ENCODE measurements at places on chromosomes 5 and 9.

GRCh38 chr9:14354201-14354600 is 40.3 kb upstream of the NFIB start:
- DNase-seq: no peak

DNA sequence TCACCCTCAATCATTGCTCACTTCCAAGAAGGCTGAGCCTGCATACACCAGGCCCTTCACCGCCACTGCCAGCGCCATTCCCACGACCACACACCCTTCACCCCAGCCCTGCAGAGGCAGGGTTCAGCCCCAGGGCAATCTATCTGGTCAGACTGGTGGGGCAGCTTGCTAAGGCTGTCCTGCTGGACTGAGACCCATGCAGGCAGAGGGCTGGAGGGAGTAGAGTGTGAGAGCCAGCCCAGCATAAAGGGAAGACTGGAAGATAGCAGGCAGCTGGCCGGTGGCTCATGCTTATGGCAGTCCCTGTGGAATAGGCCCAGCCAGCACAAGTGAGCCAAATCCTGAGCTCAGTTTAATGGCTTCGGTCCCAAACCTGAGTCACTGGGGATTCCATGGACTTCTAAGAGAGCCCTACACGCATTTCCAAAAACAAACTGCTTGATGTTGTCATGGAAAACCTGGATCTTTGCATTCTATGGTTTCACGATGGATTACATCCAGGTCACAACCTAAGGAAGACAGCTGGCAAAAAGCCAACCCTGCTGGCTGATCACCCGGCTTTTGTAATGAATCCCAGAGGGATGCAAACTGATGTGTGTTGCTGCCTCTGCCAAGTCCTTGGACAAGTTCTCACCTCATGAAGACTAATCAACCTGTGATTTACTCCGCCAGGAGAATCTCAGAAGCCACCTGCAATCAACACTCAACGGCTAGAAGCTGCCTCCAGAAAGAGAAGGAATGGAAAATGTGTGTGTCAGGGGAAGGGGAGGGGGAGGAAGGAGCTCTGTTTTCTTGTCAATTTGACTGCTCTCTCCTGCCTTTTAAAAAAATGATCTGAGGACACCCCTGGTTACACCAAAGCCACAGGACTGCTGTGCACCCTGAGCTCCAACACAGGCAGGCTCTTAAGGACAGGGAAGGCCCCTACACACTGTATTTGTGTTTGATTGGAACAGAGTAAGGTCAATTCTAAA is 143.6 kb downstream of the LHFPL2 start:
- DNase-seq: peak; percentile 97

- no peak for DNase-seq
Observed at GRCh38 chr5:9197881-9198260, 348.0 kb downstream of the SEMA5A start.

GRCh38 chr9:97271292-97271691 is 36.2 kb upstream of the CCDC180 start:
- no peak for DNase-seq

GRCh38 chr5:44801992-44802391 is 6.8 kb upstream of the MRPS30 start:
- DNase-seq: no peak

GRCh38 chr5:160185626-160186360 is 43.5 kb upstream of the FABP6 start:
- DNase-seq: no peak

GRCh38 chr9:132324425-132324824 is 30.4 kb downstream of the SETX start:
- no peak for DNase-seq

DNA sequence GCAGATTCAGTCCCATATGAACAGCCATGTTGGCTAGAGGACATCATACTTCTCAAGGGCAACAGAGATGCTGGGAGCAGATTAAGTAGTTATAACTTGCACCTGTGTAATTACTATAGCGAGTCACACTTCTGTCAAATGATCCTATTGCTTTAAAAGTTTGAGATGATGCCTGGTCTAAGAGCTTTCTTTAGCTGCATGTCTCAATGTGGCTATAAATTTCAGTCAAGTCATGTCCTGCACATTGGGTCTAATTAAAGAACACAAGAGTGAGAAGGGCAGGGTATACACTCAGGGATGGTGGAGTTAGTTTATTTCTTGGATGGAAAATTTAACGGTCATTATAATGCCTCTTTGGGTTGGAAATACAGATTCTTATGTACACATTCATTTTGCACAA is 557.3 kb downstream of the RAB3C start:
- no peak for DNase-seq

DNA sequence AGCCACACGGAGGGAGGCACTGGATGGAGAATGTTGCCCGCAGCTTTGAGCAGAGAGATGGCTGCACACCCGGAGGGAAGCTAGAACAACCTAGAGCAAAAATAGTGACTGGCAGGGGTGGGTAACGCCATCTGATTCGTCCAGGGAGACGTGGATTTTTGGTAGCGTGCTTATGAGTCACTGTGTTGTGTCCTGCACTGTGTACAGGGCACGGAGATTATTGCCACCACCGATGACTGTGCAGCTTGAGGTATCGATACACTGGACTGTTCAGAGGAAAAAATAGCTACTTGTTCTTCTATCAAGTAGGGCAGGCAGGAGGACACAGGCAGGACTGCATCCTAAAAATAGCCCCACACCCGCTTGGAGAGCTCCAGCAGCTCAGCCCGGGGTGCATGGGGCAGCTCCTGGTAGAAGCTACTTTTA is 6.0 kb downstream of the UBE2QL1 start:
- DNase-seq: no peak

- DNase-seq: no peak
Observed at GRCh38 chr5:113092683-113093082, 116.1 kb downstream of the DCP2 start.

DNA sequence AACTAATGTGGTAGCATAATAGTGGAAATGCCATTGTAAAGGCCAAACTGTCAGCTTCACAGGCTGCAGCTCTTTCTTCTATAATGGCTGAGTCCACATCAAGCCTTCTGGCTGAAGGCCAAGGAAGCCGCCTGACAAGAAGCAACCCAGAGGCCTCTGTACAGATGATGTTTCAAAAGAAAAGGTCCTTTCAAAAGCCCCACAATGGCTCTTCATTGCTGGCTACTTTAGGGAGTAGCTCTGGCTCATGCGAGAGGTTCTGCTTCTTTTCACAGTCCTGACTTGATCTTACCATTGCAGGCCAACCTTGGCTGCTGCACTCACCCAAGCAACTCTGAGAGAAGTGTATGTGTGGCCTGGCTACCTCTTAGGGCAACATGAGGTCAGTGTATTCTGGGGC is 54.5 kb upstream of the EQTN start:
- DNase-seq: peak; percentile 67

DNA sequence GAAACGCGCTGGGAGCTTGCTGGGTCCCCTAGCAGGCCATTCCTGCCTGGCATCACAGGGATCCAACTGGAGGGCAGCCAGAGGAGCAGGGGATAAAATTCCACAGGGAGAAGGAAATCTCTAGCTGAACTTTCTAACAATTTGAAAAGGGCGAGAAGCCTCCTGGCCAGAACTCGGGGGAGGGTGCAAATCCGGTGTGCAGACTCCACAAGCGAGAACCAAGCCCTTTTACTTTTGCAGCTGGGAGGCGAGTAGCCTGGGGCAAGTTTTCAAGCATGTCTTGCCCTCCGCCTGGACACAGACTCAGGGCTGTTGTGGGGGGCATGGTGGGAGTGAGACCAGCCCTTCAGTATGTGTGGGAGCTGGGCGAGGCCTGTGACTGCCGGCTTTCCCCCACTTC is 14.3 kb upstream of the POU5F2 start:
- no peak for DNase-seq

- no peak for DNase-seq
Observed at GRCh38 chr9:134271338-134272301, 54.6 kb upstream of the RXRA start.

DNA sequence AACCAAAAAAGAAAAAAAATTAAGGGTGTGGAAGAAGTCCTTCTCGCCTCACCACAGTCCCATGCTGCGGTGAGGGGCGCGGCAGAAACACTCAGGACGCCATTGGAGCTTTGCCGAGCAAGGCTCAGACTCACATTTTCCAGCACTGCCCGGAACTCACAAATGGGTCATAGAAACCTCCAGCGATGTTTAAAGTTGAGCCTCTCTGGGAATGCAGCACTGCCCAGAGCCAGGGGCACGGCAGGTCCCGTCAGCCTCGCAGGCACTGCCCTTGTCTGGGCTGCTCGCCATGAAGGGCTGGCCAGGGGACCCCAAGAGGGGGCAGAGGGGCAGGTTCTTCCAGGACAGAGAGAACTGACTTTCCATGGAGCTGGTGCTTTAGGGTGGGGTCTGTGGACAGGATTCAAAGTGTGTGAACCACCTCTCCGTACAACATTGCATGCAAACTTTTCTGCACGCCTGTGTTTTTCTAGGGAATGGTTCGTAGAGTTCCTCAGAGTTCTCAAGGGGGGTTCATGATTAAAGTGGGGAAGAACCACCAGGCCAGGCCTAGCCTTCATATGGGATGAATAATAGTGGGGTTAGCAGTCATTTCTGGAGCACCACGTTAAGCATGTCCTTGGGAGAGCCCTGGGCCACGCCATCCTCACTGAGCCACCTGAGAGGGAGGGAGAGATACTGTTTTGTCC is 38.4 kb downstream of the PRRX2 start:
- DNase-seq: peak; percentile 64

DNA sequence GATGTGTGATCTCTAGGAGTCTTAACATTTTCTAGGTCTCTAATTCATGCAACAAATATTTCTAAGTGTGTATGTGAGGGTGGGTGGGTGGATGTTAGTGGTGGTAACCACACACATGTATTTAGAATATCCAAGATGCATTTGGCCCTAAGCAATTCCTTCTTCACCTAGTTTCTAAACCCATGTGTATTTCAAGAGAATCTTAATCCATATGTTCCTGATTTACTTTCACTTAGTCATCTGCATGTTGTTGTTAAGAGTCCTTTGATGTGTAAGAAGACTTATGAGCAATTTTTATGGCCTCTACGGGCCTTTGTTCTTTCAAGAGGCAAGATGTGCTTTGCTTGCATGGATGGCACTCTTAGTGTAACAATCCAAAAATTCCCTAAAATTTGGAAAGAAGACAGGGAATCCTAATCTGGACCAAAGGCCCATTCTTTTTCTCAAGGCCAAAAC is 282.6 kb downstream of the SPATA31D1 start:
- peak; percentile 5 for DNase-seq

- no peak for DNase-seq
Observed at GRCh38 chr5:173984218-173984617, 4.8 kb upstream of the C5orf47 start.

GRCh38 chr9:108863891-108864290 is 1.8 kb downstream of the ACTL7A start:
- DNase-seq: no peak

GRCh38 chr5:124733329-124733650 is 13.1 kb downstream of the ZNF608 start:
- DNase-seq: no peak

GRCh38 chr9:127989094-127989493 is 8.3 kb upstream of the EEIG1 start:
- peak; percentile 42 for DNase-seq

DNA sequence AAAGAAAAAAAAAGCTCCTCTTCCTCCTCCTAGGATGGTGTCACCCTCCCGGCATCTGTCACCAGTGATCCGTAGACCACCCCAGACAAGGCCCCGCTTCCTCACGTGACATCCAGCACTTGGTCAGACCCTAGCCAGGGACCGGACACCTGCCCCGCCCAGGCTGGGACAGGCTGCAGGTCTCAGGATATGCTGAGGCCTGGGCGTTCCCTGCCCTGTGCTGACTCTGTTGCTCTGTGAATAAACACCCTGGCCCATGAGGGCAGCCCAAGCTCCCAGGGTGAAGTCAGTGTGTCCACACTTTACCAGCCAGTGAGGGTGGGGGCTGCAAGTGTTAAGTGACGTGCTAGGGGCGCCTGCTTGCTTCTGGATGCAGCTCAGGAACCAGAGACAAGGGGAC is 5.6 kb downstream of the EDF1 start:
- no peak for DNase-seq

DNA sequence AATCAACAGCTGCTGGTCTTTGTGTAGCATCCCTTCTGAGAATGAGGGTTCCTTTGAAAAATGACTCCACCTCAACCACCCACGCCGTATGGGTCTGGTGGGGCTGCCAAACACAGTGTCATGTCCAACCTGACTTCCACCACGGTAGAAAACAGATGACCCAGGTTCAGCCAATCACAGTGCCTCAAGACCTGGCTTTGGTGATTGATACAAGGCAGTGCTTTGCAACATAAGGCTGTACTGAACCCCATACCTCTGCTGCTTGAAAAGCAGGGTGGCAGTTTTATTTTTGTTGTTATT is 11.5 kb upstream of the TGFBR1 start:
- DNase-seq: no peak

- peak; percentile 82 for DNase-seq
Observed at GRCh38 chr9:76255781-76256455, 138.3 kb downstream of the RFK start.

DNA sequence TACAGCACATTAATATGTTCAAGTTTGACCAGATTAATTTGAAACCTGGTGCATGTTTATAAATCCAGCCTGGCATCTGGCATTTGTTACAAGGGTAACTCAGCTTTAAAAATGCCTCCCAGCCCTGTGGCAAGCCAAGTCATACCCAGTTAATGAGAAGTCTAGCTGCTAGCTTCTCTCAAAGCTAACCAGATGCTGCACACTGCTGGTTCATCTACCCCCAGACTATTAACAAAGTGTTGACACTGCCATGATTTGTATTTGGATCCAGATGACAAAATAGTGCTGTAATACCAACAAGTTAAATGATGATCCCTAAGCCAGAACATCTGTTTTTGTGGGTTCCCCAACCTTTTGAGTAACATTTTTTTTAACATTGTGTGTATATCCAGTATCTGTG is 573.7 kb upstream of the DAB2 start:
- peak; percentile 91 for DNase-seq

GRCh38 chr5:138492560-138493045 is 27.3 kb downstream of the EGR1 start:
- no peak for DNase-seq

DNA sequence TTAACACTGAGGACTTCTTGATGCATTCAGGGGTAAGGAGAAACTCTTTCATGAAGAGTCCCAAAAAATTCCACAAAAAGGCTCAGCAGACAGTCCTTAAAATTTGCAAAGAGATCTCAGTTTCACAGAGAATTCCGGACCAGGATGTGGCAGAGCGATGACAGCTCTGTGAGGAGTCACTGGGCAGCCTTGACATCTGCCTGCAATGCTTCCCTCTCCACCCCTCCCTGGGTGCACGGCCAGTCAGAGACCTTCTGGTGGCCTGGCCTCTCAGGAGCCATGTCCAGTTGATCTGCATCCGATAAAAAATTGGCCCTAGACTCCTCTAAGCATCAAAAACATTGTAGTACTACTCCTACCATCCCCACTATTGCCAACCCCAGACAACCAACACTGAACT is 76.8 kb downstream of the MACROH2A1 start:
- no peak for DNase-seq

- no peak for DNase-seq
Observed at GRCh38 chr9:95461448-95462248, 55.1 kb downstream of the PTCH1 start.

DNA sequence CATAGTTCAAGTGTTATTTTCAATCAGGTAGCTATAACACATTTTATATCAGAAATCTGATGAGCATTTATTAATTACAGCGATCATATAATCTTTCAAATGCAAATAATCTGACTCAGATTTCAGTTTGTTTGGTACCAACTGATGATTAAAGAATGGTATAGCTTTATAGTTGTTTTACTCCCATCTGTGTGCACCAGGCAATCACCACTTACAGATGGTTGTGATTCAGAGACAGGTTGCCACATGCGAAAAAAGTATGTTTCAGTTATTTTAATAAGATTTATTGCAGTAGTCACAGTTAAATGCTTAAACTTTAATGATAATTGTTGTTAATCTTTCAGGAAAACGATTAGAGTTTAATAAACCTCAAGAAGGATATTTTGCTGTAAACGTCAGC is 155.1 kb upstream of the ARRDC3 start:
- no peak for DNase-seq
